Stimulated activated CD8-positive, alpha-beta memory T cell treated with anti-CD3 and anti-CD28 coated beads, Interleukin-7, amount 100 ng/mL, for 24 hours (primary cell): ENCODE measurements at places on chromosomes 11 and 22.

GRCh38 chr11:9525116-9525515 is 48.4 kb upstream of the WEE1 start:
- no peak for DNase-seq

DNA sequence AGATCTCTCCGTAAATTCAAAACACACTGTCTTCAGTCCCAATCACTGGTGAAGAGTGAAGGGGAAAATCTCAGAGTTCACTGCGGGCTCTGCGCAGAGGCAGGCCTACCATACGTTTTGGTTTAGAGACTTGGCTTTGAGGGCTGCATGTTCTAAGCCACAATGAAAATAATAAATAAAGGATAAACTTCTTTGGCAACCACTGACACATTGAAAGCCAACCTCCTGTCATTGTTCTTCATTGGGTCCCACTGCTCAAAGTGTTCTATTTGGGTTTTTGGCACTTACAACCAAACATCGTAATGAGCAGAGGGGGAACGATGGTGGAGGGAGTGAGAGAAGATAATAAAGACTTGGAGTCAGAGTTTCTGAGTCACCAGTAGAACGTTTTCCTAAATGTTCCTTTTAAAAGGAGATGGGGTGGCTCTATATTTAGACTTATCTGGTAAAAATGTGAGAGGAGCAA is 472.9 kb downstream of the SOX6 start:
- DNase-seq, result no peak

DNA sequence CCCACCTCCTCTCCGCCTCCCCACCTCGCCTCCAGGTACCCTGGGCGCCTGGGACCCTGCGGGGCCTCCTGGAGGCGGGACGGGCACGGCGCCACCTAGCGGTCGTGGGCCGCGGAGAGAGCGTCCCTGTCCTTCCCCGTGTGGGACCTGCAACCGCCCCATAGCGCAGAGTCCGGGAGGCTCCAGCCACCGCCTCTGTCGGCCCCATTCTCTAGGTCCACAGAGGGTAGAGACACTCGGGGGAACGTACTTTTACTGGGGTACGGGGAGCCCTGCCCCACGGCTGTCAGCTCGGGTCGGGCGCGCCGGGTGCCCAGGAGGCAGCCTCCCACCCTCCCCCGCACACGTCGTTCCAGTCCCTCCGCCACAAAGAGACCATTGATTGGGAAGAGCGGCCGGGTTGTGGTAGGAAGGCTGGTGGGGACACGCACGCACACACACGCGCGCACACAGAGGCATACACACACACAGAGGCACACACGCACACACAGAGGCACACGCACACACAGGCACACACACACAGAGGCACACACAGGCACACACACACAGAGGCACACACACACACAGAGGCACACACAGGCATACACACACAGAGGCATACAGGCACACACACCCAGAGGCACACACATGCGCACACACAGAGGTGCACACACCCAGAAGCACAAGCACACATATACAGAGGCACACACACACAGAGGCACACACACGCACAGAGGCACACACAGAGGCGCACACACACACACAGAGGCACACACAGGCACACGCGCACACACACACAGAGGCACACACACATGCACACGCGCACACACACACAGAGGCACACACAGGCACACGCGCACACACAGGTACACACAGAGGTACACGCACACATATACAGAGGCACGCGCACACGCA is 12.6 kb upstream of the NECTIN1 start:
- DNase-seq, result no peak

- no peak for DNase-seq
Measured at GRCh38 chr11:119752946-119753345, 23.9 kb upstream of the NECTIN1 start.

DNA sequence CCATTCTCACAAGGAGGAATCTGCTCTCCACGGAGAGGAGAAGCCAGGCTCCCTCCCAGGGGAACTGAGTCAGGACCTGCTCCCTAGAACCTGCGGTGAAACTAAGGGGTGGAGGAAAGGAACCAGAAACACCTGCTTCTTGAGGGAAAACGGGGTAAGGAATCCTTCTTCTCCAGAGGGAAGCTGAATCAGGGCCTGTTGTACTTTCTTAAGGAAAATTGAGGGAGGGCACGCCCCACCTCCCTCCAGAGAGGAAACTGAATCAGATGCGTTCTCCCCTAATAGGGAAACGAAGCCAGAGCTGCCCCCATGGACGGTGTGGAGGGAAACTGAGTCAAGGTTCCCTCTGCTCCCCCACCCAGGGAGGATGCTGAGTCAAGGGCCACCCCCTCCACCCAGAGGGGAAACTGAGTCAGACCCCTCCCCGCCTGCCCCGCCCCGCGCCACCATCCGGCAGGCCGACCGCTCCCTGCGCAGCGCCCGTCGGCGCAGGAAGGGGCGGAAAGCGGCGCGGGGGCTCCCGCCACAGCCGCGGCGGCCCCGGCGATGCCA is 393 bp downstream of the RELA start:
- no peak for DNase-seq

- no peak for DNase-seq
Measured at GRCh38 chr11:30788849-30789248, 202.7 kb upstream of the MPPED2 start.

DNA sequence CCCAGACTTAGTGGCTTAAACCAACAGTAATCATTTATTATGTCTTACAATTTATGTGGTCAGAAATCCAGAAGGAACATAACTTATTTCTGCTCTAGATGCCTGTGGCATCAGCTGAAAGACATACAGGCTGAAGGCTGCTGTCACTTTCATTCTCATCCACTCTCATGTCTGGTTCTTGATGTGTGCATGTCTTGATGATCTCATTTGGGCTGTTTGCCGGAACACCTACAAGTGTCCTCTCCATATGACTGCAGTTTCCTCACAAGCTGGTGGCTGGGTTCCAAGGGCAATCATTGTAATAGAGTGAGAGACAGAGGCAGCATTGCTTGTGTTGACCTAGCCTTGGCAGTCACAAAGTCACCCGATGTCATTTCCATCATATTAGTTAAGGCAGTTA is 1375.9 kb upstream of the RAG2 start:
- DNase-seq, result no peak

GRCh38 chr22:46549971-46550641 is 12.7 kb upstream of the CELSR1 start:
- no peak for DNase-seq

- no peak for DNase-seq
Measured at GRCh38 chr11:8356721-8357504, 93.2 kb upstream of the LMO1 start.

GRCh38 chr11:87491381-87491780 is 453.6 kb downstream of the TMEM135 start:
- no peak for DNase-seq
